GM23338 (cell line): ENCODE measurements at places on chromosomes 2 and 18.
A peak's percentile ranks its signal among the peaks of the same experiment; 100 is the strongest.

- DNase-seq = peak; percentile 40
Observed at GRCh38 chr2:241509155-241509784, 886 bp upstream of the STK25 start.

GRCh38 chr2:197784956-197785941 lies at the start of gene BOLL:
TSS of gene BOLL (minus strand) at chr2:197785319. CDS start at chr2:197781850, 3,469 bp downstream.
- peak; percentile 30 for DNase-seq

DNA sequence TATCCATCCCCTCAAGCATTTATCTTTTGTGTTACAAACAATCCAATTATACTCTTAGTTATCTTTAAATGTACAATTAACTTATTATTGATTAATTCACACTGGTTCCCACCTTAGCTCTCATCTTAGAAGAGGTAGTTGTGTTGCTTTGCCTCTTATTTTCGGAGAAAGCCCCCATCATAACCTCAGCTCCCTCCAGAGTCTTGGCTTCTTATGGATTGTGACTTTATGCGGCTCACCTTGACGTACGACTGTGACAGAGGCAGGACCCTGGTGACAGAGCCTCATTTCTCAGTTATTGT lies 132.9 kb downstream of the SPTBN1 start:
- no peak for DNase-seq

DNA sequence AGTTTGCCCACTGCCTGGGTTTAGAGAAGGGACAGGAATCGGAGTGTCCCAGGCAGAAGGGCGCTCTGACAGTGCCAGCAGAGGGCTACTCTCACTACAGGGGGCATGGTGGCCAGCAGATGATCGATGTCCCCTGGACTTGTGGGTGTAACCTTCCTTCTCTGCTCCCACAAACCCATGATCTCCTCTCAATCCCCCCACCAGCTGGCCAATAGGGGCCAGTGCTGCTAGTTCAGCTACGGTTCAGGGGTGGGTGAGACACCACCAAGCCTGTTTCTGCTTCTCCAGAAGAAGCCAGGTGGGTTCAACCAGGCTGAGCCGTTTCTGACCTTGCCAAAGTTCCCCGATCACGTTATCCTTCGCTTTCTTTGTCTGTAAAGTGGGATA lies 1.3 kb downstream of the NPPC start:
- no peak for DNase-seq

DNA sequence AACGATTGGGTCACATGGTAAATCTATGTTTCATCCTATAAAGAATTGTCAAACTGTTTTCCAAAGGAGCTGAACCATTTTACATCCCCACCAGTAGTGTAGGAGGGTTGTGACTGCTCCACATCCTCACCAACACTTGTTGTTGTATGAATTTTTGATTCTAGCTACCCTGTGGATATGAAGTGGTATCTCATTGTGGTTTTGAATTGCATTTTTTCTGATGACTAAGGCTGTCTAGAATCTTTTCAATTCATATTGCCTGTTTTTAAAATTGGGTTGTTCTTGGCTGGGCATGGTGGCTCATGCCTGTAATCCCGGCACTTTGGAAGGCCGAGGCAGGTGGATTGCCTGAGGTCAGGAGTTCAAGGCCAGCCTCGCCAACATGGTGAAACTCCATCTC lies 44.5 kb downstream of the TXNL1 start:
- DNase-seq = no peak

DNA sequence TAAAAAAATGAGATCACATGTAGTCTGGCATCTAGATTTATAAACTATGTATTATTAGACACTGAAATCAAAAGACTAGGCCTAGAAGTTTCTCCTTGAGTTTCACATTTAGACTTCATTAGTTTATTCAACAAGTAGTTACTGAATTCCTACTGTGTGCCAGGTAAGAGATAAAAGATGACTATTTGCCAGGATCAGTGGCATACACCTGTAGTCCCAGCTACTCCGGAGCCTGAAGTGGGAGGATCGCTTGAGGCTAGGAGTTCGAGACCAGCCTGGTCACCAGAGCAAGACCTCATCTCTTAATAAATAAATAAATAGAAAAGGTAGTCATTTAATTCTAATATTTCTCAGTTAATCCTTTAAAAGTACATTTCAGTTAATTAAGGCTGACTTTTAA lies 2.1 kb downstream of the FAM98A start:
- DNase-seq = no peak

DNA sequence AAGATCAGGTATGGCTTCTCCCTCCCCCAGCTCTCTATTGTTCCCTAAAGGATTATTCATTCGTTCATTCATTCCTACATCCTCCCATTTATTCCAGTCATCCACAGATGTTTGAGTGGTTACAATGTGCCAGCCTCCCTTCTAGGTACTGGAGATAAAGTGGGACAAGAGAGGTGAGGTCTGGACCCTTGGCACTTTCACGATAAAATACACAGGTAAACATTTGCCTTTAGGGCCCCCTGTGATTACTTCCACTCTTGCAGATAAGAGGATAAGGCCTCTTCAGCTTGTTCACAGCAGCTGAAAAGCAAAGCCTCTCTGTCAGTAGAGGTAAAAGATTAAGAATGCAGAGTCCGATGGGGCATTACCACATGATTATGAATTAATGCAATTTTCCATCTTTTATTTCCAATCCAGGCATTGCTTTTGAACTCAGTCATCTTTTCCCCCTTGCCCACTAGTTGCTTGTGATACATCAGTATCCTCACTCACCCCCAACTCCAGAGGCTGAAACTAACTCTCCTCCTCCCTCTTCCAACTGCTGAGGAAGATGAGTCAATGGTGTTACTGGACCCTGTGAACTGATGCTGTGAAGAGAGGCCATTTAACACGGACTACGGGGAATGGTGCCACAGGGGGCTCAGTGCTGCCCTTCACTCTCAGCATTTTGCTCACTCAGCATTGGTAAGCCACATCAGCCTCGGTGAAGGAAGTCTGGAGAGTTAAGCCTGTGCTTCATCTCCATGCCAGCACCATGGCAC lies 1.1 kb upstream of the DPP4 start:
- no peak for DNase-seq

DNA sequence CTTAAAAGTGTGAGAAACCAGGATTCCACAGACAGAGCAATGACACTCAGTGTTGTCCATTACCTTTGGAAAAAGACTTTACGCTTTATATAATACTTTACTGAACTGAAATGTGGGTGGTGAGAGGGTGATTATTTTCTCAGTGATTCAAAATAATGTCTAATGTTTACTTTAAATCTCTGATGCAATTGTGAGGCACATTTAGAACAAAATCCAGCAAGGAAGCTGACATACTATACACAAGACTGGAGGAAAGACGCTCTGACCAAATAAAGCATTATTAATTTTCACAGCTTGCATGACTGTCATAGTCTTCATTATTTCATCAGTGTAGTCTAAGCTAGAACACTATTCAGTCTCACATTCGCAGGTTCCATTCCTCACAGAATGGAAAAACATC lies 34.1 kb upstream of the STAT1 start:
- DNase-seq = no peak

GRCh38 chr2:223597076-223597475 lies 5.1 kb downstream of the SCG2 start:
- no peak for DNase-seq

- no peak for DNase-seq
Observed at GRCh38 chr18:24011123-24011917, 3.2 kb upstream of the TTC39C start.

DNA sequence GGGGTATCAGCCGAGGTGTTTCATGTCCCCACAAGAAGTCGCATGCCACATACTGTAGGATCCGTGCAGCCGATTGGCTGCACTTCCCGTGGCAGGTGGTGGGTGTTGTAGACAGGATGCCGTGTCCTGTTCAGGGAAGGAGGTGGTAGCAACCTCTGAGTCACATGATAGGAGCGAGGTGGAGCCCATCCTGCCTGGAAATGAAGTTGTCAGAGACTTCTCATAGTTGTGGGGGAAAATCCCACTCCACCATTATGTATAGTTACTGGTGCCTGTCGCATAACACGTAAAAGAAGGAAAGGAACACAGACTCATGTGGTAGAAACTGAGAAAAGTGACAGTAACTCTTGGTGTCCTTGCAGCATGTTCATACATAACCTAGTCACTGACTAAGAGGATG lies 91.4 kb upstream of the IL1R2 start:
- no peak for DNase-seq

GRCh38 chr2:42493468-42494354 lies at the start of gene KCNG3:
TSS of gene KCNG3 (minus strand) at chr2:42493982. CDS start at chr2:42493501, 481 bp downstream.
- peak; percentile 89 for DNase-seq

GRCh38 chr2:20110876-20111275 lies 59.4 kb upstream of the LAPTM4A start:
- no peak for DNase-seq

DNA sequence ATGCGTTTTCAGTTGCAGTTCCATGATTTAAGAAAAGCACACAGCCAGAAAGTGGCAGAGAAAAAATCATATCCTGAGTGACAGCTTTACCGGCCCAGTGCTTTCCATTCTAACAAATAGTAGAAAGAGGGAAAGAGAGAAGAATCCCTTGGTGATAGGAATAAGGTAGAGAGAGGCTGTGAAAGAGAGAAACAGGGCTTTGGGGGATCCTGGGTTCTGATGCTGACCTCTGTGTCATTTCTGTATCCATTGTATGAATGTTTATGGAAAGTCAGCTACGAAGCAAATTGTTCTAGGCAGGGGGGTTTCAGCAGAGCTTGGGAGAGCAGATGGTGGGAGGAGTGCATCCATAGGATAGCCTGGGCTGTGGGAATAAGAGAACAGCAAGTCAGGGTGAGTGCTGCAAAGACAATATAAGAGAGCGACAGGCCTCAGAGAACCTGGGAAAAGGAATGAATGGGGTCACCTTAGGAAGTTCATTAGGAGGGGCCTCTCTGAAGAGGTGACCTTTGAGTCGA lies 203.4 kb upstream of the TNP1 start:
- no peak for DNase-seq

DNA sequence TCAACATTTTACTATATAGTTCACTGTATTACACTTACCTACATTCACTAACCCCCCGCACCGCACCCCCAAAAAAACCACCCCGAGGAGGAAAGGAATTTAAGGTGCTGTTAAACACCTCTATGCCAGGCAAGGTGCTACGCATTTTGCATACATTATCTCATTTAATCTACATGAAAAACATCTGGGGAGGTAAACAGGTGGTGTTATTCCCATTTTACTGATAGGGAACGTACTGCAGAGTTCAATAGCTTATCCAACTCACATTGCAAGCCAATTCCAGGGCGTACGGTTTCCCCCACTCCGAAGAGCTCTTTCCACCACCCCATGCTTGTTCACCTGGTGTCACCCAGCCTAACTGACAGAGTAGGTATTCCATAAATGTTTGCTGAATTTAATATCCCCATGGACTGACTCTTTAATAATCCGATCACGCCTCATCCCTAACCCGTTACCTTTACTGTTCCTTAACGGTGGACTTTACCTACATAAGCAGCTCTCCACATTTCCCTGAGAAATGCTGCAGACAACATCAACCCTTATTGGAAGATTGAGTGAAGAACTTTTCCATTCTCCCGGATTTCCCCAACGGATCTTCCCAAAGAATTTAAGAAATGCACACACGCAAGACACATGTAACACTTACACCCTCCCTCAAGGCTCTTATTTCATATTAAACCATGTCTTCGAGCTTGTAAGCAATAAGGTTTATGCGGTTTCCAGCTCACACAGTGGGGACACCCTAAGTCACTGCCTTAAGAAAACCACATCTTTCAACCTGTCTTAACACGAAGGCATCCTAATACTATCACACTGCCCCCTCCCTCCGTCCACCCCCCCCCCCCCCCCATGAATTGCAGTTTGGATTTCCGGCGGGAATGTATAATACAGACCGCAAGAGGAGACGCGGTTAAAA lies 1.2 kb downstream of the RAPH1 start:
- DNase-seq = peak; percentile 33

DNA sequence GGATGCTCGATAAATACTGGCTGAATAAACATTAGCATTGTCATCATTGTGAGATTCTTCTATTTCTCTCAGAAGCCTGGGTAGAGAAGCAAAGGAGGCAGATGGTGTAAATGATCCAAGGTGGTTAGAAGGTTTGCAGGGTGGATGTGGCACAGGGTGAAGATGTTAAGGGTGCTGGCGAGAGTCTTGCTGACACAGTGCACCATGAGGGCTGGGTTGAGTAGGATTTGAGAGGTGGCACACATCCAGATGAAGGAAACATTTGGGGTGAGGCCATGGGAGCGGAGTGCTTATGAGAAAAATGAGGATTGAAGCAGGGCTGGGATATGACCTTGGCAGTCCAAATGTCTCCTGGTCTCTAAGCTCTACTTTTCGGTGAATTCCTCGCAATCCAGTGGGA lies 17.8 kb upstream of the CPO start:
- DNase-seq = no peak

- DNase-seq = peak; percentile 40
Observed at GRCh38 chr2:203155406-203155805, 83.4 kb upstream of the CYP20A1 start.

GRCh38 chr2:145769011-145769716 lies 1249.2 kb upstream of the ZEB2 start:
- no peak for DNase-seq

- no peak for DNase-seq
Observed at GRCh38 chr2:116787848-116788247, 1026.6 kb upstream of the DDX18 start.

DNA sequence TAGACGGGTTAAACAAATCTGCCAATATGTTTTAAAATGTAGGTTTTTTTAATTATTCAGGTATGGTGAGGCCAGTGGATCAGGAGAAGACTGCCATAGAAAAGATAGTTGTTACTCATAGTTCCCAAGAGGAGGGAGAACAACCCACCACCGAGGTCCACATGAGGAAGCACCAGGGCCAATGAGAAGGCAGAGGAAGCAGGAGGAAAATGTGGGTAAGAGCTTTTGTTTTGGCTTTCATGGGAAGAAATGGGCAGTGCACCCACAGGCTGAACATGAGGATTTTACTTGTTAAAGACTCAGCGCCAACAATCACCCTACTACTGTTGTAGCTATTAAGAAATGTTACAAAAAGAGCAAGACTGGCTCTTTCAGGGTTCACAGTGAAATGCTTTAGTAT lies 191.8 kb upstream of the HNMT start:
- DNase-seq = no peak

- DNase-seq = peak; percentile 83
Observed at GRCh38 chr2:42792583-42793333, at the start of gene HAAO. TSS of gene HAAO (minus strand) at chr2:42792583. CDS start at chr2:42792536, 47 bp downstream.

DNA sequence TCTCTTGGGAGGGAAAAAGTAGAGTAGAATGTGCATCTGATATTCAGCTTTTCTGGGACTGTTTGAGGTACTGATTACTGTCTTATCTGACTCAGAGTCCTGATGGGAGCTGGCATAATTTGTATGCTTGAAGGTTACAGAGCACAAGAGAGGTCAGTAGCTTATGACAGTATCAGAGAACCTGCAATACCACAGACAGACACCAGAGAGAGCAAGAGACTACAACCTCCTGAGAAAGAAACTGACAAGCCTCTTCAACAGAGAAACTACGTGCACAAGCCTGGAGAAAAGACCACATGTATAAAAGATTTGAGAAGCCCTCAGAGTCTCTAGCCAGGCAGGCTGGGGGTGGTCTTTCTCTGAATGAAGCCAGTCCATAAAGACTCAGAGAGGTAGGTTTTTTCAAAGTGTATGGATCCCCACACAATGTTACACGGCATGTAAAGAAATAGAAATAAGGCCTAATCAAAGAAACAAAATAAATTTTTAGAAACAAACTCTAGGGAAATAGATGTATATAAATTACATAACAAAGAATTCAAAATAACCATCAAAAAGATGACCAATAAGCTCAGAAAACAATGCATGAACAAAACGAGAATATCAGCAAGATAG lies 568.3 kb downstream of the LRRTM4 start:
- DNase-seq = peak; percentile 88

GRCh38 chr18:31438402-31438801 lies 9.1 kb upstream of the DSG3 start:
- no peak for DNase-seq
